Kasumi-1 (cell line): ENCODE measurements at places on chromosomes 4 and X.

- DNase-seq = no peak
Observed at GRCh38 chrX:123170546-123170945, 13.5 kb upstream of the GRIA3 start.

GRCh38 chr4:57371671-57372070, 261.5 kb upstream of the IGFBP7 start:
- no peak for DNase-seq

DNA sequence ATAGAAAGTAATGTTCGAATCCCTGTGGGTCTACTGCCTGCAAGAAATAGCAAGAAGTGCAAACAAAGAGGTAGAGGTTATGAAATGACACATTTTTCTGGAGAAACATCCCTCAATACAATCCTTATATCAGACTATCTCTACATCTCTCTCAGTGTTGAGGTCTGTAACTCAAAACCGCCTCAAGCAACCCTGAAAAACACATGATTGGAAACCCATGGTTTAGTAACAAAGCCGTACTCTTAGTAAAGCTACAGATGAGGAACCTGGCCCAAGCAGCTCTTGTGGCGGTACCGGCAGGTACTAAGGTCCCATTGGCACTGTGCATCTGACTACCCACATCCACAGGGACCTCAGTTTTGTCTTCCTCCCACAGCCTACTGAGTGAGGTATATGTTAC, 53.9 kb downstream of the IRF2 start:
- DNase-seq = no peak

DNA sequence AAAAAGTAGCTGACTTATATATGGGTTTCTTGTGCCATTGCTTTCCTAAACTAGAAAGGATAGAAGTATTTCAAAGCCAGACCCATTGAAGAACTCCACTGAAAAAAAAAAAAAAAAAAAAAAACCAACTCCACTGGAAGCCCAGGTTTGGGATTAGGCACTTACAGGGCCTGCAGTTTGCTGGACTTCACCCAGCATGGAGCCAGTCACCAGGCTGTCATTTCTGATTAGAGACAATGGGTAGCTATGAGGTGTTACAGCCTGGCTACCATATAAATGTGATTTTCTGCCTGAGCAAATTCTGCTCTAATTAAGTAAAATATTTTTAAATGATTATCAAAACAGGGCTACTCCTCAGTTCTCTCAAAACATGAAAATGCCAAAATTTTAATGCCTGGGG, 49.5 kb downstream of the HS6ST2 start:
- no peak for DNase-seq

DNA sequence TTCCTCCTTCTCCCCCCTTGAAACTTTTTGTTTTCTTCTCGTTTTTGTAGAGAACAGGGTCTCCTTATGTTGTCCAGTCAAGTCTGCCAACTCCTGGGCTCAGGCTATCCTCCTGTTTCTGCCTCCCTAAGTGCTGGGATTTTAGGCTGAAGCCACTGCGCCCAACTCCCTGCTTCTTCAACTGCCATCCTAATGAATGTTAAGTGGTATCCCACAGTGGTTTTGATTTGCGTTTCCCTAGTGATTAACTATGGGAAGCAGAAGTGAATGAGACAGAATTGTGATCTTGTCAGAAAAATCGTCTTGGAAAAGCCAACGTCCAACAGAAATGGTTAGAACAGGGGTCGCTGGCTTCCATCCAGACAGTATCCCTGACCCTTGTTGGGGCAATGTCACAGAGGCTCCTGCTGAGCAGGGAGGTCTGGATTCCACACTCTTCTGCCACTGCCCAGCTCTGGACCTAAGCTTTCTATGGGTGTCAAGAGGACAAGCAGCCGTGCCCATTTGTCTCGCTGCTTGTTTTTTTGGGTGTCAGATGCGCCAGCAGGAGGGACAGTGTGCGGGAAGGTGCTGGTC, 869 bp upstream of the ADD1 start:
- peak; percentile 14 for DNase-seq

DNA sequence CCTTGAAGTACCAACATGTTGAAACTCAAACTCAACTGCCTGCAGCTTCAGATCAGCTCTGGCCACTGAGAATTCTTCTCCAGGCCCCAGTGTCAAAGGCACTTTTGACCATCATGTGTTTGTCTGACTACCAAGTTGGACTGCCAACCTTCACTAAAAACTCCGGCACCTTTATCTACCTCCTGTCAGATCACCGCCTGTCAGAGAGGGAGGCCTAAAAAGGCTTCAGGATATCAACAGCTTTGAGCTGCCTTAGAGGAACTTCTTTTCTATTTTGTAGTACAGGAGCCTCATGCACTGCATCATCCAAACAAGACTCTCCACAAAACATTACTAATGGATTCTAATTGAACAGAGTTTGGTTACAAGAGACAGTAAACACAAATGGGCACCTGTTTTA, 2.8 kb downstream of the ACSL1 start:
- DNase-seq = no peak

- no peak for DNase-seq
Observed at GRCh38 chr4:2691952-2692435, 64.1 kb downstream of the TNIP2 start.

GRCh38 chr4:148170408-148171365, 271.5 kb downstream of the NR3C2 start:
- DNase-seq = no peak

DNA sequence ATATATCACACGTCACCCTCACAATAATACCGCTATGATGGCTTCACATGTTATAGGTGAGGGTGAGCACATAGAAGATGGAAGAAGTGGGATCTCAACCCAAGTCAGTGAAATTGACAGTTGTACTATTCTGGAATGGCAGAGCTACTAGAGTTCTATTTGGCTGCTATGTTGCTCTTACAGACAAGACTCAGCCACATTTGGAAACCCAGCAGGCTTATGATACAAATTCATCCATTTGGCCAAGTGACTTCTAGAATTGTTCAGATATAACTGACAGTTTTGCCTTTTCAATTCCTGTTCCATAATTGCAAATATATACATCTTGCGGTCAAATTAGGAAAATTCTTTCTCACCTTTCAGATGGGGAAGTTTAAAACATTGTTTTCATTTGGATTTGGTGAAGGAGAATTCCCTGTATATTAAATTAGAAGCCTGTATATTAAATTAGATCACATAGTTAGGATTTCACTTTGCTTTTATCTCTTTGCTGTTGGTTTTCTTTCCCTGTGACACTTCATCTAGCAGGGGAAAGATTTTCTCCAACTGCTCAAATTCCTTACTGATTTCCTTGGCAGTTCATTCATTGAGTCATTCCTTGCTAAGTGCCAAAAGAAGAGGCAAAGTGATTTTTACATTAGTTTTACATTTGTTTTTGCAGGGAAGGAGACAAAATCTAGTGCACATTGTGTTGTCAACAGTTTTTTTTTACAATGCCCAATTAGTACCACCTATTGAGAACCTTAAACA, 120.6 kb upstream of the TBC1D9 start:
- no peak for DNase-seq

- peak; percentile 37 for DNase-seq
Observed at GRCh38 chrX:32673193-32673592, 538.2 kb downstream of the DMD start.

DNA sequence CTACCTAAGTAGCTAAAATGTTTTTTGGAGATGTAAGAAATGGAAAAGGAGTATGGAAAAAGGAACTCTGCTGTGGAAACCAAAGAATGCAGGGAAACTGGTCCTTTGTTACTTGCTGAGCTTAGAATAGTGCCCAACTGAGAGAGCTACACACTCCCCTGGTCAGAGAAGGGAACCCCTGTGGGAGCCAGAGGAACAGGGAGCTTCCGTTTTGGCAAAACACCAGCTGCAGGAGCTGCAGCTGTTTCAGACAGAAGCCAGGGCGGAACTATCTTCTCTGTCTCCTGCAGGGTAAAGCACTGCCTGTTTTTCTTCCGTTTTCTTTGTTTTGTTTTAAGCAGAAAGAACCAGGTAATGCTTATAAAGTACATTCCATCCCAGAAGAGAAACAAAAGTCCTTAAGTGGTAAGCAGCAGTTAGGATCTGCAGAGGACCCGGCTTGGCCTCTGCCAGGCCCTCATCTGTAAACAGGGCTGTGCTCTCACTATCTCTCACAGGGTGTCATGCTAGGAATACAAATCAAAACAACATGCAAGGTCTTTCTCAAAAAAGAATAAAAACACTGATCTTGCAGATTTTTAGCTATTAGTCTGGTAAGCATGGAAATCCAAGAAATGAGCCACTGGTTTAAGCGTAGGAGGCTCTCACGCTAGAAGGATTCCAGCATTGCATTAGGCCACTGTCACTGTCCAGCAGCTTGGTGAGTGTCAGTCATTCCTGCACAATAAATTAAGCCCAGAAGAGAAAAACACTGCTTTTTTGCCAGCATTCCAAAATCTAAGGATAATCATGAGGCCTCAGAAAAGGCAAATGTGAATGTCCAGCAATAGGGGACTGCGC, 76.1 kb downstream of the CHST7 start:
- peak; percentile 73 for DNase-seq

DNA sequence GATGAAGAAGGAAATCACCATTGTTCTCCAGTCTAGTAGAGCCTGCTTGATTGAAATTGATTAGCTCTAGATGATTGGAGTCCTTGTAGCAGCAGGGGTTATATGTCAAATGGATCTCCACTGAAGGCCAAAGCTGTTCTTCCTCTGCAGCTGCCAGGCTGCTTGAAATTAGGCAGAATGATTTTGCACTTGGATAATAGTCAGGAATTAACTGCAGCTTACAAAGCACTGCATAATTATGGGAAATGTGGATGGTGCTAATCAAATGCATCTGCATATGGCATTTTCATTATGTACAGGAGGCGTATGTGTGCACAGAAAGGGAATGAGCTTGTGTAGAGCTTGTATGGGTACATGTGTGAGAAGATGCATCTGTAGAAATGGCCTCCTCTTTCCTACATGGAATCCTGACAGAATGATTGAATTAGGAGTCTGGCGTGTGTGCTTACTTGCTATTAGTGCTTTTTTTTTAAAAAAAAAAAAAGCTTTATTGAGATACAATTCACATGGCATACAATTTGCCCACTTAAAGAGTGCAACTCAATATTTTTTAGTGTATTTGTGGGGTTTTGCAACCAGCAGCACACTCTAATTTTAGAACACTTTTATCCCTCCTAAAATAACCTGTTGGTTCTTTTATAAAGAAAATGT, 65.9 kb downstream of the TMEM131L start:
- no peak for DNase-seq

- no peak for DNase-seq
Observed at GRCh38 chr4:27717431-27717755, 856.8 kb downstream of the STIM2 start.

DNA sequence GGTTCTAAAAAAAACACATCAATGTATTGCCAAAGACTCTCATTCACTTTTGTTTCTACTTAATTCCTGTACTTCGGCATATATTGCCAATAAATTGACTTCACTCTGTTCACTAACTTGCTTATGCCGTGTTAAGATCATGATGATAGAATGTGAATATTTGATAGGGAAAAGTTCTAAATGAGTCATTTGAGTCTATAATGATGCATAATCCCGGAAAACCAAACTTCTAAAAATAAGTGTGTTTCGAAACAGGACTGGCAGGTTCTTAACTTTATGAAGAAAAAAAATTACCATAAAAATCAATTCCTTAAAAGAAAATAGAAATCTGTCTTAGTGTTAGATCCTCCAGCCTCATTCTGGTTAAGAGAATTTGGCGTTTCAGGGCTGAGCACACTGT, 387.5 kb upstream of the FTHL17 start:
- DNase-seq = no peak

DNA sequence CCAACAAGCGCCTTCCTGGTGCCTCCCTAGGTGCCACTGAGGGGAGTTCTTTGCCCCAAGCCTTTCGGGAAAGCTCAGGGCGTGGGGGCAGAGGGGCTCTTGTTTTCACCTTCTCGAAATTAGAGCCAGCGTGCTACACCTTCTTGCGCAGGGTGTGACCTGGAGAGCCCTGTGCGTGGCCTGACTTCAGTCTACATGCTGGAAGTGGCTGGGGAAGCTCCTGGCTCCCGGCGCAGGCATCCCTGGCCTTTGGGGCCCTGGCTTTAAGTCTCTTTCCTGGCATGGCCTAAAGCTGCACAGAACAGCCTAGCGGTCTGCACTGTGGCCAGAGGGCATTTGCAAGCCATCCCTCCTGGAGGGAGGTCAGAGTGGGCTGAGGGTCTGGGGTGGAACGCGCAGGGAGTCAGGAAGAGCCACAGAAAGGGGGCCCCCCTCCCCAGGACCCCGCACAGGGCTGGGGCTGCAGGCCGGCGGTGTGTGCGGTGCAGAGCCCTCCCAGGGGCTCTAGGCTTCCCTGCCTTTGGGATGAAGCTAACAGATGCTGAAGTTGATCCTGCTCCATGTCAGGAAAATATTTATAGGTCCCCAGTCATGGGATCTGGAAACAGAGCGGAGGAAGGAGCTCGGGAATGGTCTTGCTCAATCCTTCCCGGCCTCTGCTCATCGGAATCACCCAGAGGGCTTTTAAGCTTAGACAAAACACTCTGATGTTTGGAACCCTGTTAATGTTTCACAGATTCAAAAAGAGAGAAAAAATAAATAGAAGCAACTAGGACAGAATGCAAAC, 781 bp upstream of the SPON2 start:
- no peak for DNase-seq

DNA sequence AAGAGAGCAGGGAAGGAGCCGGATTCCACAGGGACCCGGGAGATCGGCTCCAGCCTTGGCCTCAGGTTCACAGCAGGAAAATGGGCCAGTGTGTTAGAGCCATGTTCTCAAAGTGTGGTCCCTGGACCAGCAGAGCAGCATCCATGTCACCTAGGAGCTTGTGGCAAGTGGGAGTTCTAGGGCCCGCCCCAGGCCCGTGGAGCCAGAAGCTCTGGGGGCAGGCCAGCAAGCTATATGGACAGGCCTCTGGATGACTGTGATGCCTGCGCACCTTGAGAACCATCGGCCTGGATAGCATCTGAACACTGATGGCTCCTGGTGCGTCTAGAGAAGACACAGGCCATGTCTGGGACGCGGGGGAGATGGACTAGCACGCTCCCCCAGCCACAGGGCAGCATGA, 33.7 kb downstream of the SH3TC1 start:
- no peak for DNase-seq
